ENCODE measurements at places on chromosomes 5 and 9.

DNA sequence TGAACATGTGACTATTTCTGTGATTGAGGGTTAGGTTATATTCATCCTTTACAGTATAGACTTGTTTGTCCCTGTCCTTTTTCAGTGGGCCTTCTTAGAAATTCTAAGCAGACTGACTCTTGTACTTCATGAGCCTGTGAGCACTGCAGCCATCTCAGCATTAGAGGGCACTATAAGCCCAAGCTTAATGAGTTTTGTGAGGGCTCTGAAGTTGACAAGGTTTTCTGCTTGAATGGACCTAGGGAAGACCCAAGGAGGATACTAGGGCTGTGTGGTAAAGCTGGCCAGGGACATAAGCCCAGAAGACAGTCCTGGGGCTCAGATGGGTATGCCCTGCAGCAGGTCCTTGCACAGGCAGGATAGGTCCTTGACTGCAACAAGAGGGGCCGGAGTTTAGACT, 126.5 kb downstream of the MRPS30 start:
- no peak for DNase-seq

GRCh38 chr5:14681236-14681752, 16.8 kb downstream of the OTULIN start:
- no peak for DNase-seq

- no peak for DNase-seq
Measured at GRCh38 chr9:95336281-95336680, 18.8 kb upstream of the FANCC start.

- DNase-seq: no peak
Measured at GRCh38 chr5:88244686-88245085, 24.0 kb downstream of the TMEM161B start.

DNA sequence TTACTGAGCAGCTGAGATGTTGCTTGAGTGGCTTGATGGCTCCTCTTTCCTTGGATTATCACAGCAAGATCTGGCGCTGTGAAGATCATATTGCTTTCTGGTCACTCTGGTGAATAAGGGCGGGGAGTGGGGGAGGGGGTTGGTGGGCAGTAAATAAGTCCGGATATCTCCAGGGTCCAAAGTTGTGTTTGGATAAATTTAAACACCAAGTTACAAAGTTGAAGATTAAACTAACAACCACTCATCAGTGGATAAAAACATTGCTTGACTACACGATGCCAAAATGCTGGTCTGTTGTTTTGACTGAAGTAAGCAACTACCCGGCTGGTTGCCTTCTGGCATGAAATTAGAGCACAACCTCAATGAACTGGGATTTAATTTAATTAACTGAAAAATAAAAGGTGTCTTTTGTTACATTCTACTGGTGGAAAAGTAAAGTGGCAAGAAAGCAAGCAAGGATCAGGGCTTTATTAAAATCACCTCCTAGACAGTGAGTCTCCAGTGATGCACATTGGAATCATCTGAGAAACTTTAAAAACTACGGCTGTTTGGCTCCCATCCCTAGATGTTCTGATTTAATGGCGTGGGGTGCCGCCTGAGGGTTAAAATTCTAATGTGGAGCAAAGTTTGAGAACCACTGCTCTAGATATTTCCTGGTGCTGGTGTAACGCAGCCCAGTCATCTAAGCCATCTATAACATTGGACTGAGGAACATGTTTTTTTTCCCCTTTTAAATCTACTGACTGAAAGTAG, 86.7 kb upstream of the AGXT2 start:
- no peak for DNase-seq

DNA sequence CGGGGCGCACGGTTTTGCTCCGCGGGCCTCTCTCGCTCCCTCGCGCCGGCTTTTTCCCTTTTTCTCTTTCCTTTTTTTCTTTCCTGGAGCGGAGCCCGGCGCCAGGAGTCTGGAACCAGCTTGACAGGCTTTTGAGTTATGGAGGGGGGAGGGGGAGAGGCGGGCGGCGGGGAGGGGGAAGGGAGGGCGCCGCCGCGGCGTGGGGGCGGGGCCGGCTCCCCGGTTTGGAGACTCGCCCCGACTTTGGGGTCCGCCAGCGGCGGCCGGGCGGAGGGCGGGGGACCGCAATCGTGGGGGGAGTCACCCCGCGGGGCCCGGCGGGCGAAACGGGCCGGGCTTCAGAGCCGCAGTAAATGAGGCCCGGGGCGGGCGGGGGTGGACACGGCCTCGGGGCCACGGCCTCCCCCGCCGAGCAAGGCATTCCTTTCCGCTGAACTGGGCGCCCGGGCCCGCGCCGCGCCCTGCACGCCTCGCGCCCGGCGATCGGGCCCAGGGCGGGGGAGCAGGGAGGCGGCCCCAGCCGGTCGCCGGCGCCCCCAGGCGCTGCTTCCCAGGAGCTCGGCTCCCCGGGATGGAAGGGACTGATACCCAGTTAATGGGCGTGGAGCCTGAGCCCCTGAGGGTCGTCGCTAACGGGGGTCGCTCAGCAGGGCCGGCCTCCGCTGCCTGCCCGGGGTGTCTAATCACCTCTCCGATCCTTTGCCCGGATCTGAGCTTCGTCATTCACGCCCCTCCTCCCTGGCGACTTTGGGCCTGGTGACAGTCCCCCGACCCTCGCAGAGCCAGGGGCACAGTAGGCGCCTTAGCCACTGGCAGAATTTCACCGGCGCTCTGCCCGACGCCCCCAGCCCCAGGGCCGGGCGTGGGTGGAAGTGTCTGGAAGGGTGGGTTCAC, 138.1 kb downstream of the C9orf50 start:
- no peak for DNase-seq

DNA sequence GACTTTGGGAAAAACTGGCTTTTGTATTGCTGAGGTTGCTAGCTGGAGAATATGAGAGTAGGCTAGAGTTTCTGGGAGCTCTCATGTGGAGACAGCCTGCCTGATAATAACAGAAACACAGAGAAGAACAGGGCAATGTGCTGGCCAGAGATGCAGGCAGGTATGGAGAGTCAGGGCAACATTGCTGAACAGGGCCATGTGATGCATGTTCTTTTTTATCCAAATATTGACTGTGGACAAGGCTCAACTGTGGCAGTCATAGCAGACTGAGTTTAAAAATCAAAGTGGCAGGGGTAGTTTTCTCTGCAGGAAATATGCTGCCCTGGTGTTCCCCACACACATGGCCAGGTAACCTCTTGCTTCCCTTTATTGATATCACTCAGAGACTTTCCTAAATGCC, 381.1 kb downstream of the RASEF start:
- no peak for DNase-seq

- no peak for DNase-seq
Measured at GRCh38 chr5:165622864-165623536, 2117.6 kb downstream of the MAT2B start.

GRCh38 chr5:82045554-82046275, 73.9 kb downstream of the ATG10 start:
- no peak for DNase-seq

DNA sequence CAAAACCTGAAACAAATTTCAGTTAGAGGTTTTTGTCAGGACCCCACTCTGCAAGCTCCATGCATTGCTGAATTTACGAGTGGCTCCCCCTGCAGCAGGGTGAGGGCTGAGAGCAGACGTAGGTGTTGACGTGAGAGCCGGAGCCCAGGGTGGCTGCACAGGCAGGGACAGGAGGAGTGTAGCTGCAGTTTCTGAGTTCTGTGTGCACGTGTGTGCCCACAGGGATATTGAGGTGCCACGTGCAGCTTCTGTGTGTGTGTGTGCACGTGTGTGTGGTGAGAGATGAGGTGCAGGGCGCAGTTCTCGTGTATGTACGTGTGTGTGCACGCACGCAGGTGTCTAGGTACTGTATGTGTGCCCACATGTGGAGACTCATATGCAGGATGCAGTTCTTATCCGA, 14.6 kb downstream of the PLEKHG4B start:
- no peak for DNase-seq

GRCh38 chr5:167049043-167049663, 1242.3 kb upstream of the WWC1 start:
- DNase-seq: no peak

- no peak for DNase-seq
Measured at GRCh38 chr9:22447618-22448305, 1.1 kb downstream of the DMRTA1 start.

- no peak for DNase-seq
Measured at GRCh38 chr5:109656829-109657228, 32.9 kb upstream of the MAN2A1 start.

DNA sequence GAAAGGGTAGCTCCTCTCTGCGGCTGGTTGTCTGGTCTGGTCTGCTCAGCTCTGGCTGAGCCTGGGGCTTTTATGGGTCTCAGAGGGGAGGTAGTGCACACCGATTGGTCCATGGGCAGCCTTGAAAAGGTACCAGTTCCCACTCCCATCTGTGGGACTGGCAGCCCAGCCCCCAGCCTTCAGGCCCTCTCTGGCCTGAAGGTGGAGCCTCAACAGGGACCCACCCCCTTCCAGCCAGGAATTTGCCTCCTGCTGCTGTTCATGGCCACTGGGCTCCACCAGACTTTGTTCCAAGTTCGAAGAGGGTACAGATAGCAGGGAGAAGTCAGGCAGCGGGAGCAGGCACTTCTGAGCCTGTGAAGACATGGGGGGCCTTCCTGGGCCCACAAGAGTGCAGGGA, 165.3 kb upstream of the SLC27A6 start:
- no peak for DNase-seq

- DNase-seq: no peak
Measured at GRCh38 chr5:15719784-15720183, 219.8 kb downstream of the FBXL7 start.

DNA sequence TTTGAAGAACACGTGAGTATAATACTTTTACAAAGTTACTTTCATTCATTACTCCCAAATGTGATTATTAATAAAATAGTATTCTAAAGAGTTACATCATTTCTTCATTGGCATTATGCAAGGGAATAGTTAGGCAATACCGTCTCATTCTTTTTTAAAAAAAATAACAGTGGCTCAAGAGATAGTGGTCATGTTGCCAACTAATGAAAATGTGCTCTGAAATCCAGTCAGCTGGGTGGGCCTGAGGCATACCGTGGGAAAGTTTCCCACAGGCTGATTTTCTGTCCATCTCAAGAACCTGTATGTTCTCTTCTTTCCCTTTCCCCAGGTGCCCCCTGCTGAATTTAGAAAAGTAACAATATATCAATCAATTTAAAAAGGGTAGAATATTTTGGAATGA, 40.8 kb upstream of the ROPN1L start:
- no peak for DNase-seq

GRCh38 chr5:114977979-114978573, 191.6 kb downstream of the TRIM36 start:
- no peak for DNase-seq

GRCh38 chr5:156677963-156678362, 172.1 kb upstream of the PPP1R2B start:
- DNase-seq: no peak

DNA sequence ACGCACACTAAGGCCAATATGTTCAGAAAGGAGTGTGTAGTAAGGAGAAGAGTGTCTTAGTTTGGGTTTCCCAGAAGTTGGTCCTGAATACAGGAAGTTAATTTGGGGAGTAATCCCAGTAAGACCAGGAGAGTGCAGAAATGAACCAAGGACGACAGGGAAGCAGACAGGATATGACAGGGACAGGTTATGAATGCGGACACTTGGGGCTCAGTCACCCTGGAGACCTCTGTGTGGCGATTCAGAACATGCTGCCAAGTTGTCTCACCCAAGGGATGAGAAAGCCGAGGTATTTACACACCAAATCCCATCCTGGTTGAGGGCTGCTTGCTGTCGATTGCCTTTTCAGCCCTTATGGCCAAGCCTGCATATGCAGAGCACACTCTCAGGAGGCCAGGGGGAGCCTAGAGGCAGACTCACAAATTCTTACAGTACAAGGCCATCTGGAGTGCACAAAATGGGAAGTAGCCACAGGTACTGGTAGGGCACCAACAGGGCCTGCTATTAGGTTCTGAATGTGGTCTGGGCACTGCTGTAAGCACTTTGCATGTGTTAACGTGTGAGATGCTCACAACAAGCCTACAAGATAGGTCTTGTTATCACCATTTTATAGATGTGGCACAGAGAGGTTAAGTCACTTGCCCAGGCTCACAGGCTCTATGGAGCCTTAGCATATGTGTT, 233.1 kb upstream of the ANKRD55 start:
- no peak for DNase-seq

DNA sequence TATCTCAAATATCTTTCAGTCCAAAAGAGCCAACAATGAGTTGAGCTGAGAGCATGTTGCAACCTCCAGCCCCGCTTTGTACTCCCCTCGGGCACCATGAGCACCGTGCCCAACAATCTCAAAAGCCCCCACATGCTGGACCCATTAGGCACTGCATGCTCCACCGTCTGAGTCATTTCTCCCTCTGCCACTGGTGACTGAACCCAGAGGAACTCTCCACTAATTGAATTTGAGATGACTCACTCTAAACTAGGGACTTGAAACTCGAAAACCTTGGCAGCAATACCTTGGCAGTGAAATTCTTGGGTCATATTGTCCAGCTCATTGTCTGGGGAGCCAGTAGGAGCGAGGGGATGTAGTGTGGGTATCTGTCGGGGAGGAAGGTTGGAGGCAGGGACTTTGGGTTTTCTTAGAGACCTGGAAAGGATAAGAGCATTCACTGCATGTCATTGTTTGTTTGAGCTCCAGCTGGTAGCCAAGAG, 49.9 kb upstream of the SLIT3 start:
- DNase-seq: no peak

DNA sequence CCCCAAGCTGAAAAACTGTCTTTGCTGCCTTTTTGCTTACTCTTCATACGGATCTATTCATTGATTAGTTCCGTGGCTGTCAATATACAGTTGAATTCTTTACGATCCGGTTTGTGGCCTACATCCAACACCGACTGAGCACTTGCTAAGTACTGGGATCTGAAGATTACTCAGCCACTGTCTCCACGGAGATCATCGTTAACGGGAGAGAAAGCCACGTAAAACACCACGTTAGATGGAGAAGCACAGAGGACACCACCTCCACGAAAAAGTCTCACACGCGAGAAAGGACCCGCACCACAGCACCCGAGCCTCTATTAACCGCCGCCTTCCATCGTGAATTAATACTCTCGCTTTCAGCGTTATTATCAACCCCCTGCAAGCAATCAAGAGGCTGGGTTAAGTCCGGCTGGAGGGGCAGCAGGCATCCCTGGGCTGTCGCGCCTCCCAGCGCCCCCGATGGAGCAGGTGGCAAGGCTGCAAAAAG, 650 bp downstream of the ELP1 start:
- DNase-seq: no peak

DNA sequence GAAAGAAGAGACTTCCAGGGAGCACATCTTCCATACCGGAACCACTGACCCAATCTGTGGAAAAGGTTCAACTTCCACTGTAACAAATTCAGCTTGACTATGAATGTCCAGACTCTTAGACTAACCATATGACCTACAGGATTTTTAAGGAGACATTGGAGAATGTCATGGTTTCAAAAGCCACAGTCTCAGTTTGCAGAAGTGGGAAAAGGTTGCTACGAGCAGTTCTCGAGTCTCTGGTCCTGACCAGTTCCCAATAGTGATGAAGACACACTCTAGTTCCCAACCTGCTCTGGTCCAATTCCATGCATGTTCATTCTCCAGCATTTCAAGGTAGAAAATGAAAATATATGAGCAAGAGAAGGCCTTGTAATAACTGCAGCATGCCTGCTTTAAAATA, 158.0 kb downstream of the MAPKAP1 start:
- no peak for DNase-seq

GRCh38 chr5:56696900-56697299, 118.4 kb upstream of the MAP3K1 start:
- no peak for DNase-seq

GRCh38 chr5:136192015-136192525, 892 bp downstream of the SMIM32 start:
- no peak for DNase-seq
